Stimulated activated CD8-positive, alpha-beta memory T cell treated with anti-CD3 and anti-CD28 coated beads, Interleukin-2, amount 100 ng/mL, for 1 hour (primary cell): ENCODE measurements at places on chromosomes 1 and 21.

GRCh38 chr1:15956150-15956549 lies 19.8 kb downstream of the ZBTB17 start:
- no peak for DNase-seq

DNA sequence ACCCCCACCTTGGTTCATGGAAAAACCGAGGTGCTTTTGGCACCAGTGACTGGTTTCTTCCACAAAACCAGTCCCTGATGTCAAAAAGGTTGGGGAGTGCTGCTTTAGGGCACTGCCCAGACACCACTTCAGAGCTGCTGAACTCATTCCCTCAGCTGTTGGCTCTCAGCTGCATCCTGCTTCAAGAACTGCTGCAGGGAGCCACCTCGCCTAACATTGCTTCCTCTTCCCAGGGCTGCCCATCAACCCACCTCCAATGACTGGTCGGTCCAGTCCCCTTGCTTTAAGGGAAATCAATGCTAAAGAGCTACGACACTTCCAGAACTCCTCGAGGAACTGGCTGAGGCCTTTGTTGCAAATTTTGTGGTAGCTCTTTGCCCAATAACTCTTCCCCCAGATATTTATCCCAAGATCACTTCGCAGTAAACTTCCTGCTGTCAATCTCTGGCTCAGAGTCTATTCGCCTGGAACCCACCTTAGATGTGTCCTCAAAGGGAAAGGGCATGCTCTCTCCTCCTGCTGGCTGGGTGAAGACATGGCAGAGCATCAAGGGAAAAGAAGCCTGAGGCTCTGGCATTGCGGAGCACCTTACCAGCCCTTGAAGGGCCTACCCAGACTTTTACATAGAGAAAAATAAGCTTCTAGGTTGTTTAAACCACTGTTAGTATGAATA lies 29.0 kb downstream of the C1orf52 start:
- no peak for DNase-seq

DNA sequence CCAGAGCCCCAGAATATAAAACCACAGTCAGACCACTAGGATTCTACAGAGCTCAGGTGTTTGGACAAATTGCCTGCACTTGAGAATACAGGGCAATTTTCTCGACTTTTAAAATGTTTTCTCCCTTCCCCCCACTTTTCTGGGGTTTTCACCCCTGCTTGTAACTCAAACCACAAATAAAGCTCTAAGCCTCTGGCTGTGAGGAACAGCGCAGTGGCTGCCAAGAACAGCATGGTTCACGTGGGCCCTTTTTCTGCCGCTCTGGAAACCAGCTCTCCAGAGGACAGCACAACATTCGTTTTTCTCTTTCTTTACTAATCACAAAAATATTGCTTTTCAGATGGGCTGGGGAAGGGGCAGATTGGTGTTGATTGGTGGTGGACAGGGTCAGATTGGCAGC lies 102.2 kb upstream of the JUN start:
- DNase-seq: no peak

DNA sequence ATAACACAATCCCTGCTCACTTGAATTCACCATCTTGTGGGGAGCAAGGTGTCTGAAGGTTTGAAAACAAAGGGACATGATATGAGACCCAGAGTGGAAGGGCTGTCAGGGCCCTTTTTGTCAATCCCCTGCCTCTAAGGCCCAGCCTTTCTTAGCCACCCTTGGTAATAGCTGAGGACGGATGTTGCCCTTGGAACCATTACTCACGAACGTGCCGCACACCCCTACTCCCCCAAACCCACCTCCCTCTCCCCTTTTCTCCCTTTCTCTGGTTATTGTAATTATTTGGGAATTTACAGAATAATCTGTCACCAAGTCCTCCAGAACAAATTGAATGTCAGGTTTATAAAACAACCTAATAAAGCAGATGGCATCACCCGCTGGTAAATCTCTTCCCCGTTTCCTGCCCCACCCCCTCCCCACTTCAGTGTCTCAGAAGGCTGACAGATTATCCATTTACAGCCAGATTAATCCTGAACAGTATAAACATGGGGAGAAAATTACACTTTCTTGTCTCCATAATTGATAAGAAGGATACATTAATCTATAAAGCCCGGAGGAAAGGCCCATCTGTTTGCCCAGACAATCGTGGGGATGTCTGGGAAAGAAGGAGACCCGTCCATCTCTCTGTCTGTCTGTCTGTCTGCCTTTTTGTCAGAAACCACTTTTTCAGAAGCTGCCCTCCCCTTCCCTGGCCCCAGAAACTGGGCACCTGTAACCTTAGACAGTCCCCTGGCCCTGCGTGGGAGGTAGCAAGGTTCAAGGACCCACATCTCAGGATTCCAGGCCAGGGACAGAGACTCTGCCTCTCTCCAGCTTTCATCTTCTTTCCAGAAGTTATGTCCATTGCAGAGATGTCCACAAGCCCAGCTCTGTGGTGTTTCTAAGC lies 60.6 kb upstream of the CD34 start:
- DNase-seq: no peak

DNA sequence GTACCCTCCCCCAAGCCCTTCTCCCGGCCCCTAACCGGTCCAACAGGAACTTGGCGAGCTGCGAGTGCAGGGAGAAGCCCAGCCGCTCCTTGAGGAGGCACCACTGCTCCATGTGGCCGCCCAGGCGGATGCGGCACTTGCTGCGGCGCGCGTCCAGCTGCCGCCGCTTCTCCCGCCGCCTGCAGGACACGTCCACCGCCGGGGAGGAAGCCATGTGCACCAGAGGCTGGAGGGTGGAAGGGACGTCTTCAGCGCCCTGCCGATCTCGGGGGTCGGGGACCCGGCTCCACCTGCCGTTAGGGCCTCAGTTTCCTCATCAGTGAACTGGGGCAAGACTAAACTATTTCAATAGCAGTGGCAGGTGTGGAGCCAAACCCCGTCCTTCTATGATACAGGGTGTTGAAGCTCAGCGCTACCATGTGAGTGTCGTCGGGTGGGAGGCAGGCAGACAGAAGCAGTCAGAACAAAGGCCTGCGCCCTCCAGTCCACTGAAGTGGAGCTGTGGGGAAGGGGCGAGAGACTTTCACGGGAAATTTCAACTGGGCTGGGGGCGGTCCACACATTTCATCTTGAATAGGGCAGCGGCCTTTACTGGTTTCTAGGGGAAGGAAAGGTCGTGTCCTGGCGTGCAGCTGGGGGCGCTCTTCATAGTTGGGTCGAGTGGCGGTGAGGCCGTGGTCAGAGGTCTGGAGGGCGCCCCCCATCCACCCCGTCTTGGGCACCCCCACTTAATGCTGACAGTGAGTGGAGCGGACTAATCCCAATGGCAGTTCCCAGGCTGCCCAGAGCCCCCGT lies 592 bp downstream of the ZNF692 start:
- DNase-seq: no peak

- DNase-seq: no peak
Measured at GRCh38 chr1:44628962-44629756, 45.1 kb downstream of the TMEM53 start.
